Stimulated activated CD4-positive, alpha-beta T cell treated with anti-CD3 and anti-CD28 coated beads, Interleukin-2, amount 100 ng/mL, for 4 hours (primary cell): ENCODE measurements at places on chromosomes 6 and 20.
A peak's percentile ranks its signal among the peaks of the same experiment; 100 is the strongest.

- DNase-seq, result no peak
Observed at GRCh38 chr20:7399575-7399974, 540.7 kb downstream of the HAO1 start.

DNA sequence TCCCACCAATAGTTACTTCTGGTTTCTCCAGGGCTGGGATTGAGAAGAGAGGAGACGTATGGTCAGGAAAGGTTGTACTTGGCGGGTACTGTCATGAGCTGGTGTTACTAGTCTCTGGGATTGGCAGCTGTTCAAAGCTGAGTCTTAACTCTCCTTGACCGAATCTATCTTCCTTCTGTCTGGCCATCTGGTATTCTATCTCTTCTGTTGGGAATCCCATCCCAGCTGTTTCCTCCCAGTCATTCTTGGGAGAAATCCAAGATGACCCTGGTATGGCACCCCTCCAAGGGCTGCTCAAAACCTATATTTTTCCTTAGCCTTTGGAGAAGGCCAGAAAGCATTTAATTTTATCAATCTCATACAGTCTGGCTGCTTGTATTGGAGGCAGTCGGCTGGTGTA is 287.0 kb upstream of the CHD6 start:
- DNase-seq, result no peak

DNA sequence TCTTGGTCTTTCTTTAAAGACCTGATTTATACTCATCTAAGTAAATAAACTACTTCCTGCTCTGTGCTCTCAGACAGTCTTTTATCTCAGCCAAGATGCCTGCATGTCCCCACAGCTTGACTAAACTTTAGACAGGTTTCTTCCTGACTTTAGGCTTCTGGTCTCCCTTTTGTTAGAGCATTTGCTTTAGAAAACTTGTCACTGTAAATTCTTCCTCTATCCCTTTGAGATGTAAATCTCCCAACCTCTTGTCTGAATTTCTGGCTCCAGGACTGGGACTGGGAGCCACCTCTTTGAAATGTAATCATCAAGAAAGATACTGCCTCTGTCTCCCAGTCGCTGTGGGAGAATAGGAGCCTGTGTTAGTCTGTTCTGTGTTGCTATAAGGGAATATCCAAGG is 739.9 kb downstream of the C6orf118 start:
- DNase-seq, result no peak

DNA sequence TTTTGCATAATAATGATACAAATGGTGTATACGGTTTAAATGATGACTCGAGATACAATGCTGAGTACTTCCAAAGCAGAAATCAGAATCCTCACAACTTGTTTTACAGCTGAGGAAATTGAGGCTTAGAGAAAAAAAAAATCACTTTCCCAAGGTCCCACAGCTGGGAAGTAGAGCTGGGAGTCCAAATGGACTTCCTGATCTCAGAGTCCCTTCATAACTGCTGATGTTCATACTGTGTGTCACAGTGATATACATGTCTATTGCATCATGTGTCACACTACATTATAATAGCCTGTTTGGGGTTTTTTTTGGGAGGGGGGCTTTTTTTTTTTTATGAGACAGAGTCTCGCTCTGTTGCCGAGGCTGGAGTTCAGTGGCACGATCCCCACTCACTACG is 8.5 kb downstream of the HM13 start:
- DNase-seq, result no peak

GRCh38 chr6:7110092-7110792 is 2.5 kb downstream of the RREB1 start:
- DNase-seq, result no peak

GRCh38 chr6:79630883-79631692 is at the start of gene SH3BGRL2:
TSS of gene SH3BGRL2 (plus strand) at chr6:79631329. CDS start at chr6:79631462, 133 bp downstream.
- peak; percentile 1 for DNase-seq

GRCh38 chr20:39632176-39632575 is 670.0 kb downstream of the DHX35 start:
- no peak for DNase-seq

- DNase-seq, result no peak
Observed at GRCh38 chr20:51008718-51009117, 14.2 kb downstream of the KCNG1 start.

DNA sequence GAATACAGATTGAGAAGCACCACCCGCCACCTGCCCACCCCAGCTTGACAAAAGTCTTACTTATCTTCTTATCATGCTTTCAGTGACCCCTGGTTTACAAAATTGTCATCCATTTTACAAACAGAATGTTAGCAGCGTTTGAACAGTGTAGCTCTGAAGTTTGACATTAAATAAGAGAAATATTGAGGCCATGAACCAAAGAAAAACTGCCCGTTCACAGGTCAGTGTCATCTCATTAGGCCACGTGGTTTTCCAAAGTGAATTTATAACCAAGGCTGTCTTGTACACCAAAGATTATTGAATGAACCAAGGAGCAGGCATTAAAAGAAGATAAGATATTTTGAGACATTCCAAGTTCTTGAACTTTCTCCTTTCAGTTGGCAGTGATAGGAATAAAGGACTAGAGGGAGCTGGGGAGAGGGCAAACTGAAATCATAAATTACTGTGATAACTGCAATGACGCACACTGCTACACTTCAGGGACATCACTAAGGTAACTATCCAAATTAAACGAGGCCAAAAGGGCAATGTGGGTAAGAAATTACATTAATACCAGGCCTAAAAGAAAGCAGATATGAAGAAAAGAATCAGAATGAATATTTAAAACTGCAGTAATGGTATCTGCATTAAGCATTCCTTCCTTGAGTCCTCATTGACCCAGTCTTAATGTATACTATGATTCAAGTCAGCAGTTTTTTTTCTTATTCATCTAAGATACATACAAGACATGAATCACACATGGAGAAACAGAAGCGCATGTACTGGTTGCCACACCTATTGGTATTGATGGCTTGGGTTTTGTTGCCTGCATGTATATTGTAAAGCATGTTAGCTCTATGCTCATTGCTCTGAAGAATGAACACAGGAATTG is 159.8 kb upstream of the ARG1 start:
- DNase-seq, result no peak

DNA sequence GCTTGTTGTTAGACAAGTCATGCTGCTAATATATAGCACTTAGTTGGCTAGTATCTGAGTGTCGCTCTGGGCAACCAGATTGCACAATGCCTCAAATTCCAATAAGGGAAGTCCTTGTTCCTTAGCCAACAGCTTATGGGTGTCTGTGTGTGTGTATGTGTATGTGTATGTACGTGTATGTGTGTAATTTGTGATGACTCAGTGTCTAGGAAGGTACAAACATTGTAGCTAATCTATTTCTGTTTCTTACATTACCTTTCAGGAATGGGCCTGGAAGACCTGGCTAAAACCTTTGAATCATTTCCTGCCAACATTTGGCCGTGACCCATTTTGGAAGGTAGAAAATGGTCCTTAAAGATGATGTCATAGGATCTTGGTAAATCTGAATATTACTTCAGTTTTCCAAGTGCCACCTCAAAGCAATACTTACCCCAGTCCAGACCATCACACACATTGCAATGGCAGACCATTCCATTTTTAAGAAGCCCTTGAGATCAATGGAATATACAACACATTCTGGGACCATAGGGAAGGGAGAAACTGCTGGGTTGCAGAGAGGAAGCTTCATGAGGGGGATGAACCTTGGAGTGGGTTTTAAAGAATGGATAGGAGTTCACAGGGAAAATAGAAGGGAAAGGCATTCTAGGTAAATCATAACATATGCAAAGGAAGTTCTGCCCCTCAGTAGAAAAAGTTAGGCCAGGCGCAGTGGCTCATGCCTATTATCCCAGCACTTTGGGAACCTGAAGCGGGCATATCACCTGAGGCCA is 25.1 kb downstream of the NEDD9 start:
- DNase-seq, result no peak

DNA sequence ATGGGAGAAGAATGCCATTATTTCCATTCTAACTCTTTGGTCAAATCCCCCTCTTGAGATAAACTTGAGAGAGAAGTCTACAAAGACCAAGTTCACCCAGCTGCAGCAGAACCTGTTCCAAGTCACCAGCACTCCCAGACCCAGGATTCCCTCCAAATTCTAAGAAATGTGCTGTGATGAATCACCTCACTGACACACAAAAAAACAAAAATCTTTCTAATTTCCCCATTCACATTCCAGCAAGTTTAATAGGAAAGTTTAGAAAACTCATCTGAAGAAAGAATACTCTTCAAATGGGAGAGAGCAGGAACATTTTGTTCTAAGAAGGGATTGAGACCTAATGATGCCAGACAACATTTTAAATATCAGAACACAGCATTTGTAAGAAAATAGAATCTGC is 213.6 kb upstream of the PLCB4 start:
- DNase-seq, result no peak

- no peak for DNase-seq
Observed at GRCh38 chr6:40922281-40922680, 116.7 kb downstream of the UNC5CL start.

- no peak for DNase-seq
Observed at GRCh38 chr20:10720565-10720964, 46.8 kb upstream of the JAG1 start.

GRCh38 chr20:47330933-47331708 is 25.4 kb downstream of the ZMYND8 start:
- no peak for DNase-seq

- DNase-seq, result no peak
Observed at GRCh38 chr20:56710125-56710524, 81.0 kb downstream of the TFAP2C start.

- no peak for DNase-seq
Observed at GRCh38 chr6:56852260-56853010, 102.5 kb upstream of the BEND6 start.
